ENCODE measurements at places on chromosomes 6 and 20. TPM values are rescaled to one million over a fixed set of nuclear protein-coding genes. Genes with fewer than 3 reads are reported as not detected.
A peak's percentile ranks its signal among the peaks of the same experiment; 100 is the strongest.

The SAPCD1 gene
- 2.0 TPM for total RNA-seq

The KCNK16 gene
- total RNA-seq = not detected

The C20orf202 gene
- under 0.01 TPM for total RNA-seq

The MBOAT1 gene
- total RNA-seq = 35.7 TPM

The TFAP2C gene
- total RNA-seq = not detected

The ADA gene
- 29.8 TPM for total RNA-seq

The RCAN2 gene
- total RNA-seq = 0.26 TPM

The GPSM3 gene
- 6.9 TPM for total RNA-seq

The CGAS gene
- total RNA-seq = 1.0 TPM

The TCF21 gene
- not detected for total RNA-seq

The TREML2 gene
- total RNA-seq = not detected

The RAET1G gene
- under 0.01 TPM for total RNA-seq

The BMP7 gene
- not detected for total RNA-seq

The TFAP2D gene
- not detected for total RNA-seq

The ERVFRD-1 gene
- total RNA-seq = under 0.01 TPM

The RBPJL gene
- total RNA-seq = not detected

DNA sequence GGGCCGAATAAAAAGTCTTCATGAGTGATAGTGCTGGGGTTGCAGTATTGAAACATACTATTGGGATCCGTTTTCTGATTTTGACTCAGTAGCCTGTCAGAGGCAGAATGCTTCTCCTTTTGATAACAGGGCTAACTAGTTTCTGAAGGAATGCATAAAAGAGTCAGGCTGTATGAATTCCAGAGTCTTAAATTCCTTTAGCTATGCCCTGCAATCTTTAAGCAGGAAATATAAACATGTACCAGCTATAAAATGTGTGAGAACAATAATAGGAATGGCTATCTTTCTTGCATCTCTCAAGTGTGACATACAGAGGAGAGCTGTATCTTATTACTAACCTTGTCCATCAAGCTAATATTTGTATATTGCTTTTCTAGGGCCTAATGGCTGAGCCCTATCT lies 917.1 kb downstream of the KIF16B start:
- DNase-seq = no peak

DNA sequence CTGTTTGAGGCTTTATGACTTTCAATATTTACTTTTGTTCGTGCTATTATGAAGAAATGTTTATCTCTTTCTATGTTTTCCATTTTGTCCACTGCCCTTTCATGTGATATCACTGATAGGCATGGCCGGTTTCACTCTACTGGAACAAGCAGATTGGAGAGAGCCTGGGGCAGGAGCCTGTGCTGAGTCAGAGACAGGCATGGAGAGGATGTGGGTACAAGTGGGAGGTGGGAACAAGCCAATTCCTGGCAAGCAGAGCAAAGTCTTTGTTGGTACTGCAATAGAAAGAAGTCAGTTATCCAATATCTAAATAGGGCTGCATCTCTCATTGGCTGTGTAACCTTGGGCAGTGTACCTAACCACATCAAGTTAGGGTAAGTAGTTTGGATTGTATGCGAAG lies 545.6 kb upstream of the MAP3K7 start:
- DNase-seq = no peak

DNA sequence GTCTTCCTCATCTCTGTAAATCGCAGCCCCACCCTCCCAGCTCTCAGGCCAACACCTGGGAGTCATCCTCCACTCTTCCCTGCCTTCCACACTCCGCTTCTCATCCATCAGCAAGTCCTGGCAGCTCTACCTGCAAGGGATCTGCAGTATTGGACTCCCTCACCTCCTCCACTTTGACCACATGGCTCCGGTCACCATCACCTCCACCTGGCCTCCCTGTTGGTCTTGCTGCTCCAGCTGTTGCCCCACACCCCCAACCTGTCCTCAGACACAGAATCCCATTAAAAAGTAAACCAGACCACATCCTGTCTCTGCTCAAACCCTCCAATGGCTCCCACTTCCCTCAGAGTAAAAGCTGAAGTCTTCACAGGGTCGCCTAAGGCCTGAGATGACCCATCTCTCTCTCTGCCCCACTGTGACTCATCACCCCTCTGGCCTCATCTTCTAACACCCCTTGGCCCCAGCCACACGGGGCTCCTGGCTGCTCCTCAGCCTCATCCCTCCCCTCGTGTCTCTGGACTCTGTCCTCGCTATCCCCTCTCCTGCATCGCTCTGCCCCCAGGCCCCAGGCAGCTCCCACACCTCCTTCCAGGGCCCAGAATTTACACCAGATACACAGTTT lies 185.1 kb upstream of the SULF2 start:
- no peak for DNase-seq

- DNase-seq = no peak
These were observed 67.0 kb upstream of the FOXQ1 start for GRCh38 chr6:1244941-1245340.

- peak; percentile 92 for DNase-seq
These were observed 59.7 kb upstream of the SNX9 start for GRCh38 chr6:157763129-157763903.

DNA sequence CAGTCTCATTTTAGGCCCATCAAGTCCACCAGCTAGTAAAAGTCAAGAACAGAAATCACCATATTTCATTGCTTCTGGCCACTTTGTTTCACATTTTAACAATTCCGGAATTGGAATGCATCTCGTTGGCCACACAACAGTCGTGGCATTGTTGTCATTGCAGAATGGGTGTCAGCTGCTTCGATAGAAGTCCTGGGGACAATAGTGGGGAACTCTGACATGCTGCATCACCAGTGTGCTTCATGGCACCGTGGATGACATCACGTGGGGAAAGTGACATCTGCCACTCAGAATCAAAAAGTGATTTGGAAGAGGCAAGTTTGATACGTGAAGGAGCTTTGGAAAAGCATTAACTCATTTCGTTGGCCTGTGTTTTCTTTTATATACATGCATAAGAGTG lies 43.8 kb upstream of the XRN2 start:
- no peak for DNase-seq

DNA sequence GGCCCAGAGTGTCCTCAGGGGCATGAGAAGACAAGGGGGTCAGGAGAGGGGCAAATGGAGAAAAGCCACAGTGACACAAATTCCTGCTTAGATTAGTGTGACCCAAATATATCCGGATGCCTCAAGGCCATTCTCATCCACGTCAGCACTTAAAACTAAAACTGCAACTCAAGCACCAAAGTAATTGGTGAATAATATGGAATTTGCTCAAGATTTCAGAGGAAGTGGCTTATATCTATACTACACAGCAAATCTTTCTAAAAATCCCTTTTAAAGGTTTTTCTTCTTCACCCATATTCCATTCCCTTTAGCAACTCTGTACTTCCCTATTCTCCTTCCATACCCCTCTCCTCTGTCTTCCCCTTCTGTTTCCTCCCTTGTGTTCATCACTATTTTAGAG lies 15.2 kb downstream of the DEF6 start:
- DNase-seq = no peak

DNA sequence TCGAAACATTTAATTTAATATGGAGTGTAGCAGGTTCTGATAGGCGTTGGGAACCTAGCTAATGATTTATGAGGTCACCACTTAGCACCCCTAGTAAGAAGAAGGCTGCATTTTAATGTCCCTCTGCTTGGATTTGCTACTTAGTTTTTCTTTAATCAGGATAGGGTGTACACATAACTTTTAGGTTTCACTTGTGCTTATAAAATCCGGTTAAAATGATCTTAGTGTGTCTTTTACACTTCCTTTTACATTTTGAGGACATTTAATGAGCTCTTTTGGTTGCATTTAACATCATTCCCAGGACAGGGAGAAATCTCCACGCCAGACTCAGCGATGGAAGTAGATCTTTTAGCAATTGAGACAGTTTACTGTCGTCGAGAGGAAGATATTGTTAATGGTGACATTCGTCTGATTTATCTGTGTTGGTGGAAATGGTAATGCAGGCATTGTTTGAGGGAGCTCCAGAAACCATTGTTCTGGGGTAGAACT lies 5.6 kb downstream of the TFAP2A start:
- no peak for DNase-seq

DNA sequence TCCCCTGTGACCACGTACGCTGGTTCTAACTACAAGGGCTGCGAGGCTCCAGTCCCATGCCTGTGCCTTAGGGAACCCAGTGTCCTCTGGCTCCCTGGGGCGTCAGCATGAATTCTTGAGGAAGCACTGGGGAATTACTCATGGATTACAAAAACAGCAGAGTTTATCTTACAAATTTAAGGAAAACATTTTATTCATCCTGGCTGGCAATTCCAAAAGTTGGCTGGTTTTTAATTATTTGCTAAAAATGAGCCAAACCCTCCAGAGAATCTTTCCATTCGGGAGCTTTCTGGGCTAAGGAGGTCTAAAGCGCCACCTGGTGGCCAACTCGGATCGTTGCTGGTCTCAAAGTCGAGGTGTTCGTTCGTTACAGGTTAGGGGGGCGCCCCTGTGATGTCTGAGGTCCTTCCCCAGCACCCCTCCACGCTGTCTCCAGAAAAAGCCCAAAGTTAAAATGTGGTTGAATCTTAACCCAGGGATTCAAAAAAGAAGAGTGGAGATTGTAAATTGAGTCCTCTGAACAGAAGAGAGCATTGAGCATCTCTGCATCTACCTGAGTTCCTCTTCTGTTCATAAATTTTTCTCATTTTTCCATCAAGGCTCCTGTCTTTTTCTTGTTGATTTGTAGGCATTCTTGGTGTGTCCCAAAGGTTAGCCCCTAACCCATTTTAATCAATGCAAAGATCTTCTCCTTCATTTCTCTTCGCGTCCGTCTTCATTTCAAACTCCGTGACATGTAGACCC lies 99.4 kb downstream of the BFSP1 start:
- DNase-seq = peak; percentile 49

GRCh38 chr6:105849746-105850145 lies 236.4 kb upstream of the PRDM1 start:
- no peak for DNase-seq

DNA sequence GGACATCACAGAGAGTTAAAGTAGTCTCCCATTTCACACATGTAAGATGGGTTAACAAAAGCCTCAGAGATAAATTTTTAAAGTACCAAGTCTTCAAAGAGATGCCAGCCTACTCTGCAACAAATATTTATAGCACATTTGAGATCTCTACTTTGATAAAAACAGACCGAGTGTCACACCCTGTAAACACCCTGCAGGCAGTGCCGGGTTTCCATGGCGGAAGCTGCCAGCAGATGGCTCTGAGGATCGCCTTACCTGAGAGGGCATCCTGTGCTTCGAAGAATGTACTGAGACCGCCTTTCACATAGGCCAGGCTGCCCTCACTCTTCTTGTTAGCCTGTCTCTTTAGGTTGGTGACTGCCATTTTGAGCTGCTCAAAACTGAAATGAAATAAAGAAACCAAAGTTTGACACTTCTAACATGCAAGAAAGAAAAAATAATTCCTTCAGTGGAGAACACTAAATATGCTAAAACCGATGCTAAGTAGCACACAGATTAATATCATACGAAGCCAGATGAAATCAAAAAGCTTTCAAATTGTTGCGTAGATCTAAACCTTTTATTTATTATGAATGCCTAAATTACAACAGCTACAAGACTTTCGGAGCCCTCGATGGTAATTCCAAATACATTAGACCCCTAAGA lies 39.3 kb downstream of the HUS1B start:
- no peak for DNase-seq

DNA sequence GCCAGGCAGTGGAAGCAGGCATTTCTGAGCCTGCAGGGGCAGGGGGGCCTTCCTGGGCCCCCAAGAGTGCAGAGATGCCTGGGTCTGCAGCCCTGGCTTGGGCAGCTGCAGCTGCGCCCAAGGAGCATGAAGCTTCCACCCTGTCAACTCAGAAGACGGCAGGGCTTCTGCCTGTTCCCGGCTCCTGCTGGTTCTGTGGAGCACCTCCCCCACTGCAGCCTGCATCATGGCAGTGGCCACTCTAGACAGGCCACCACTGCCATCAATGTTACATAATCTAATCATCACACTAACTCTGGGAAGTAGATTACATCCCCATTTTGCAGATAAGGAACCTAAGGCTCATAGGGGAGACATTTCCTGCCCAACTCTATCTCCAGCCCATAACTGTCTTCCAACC lies 21.1 kb upstream of the TOP1 start:
- no peak for DNase-seq

GRCh38 chr20:58705208-58705926 lies 12.8 kb downstream of the NPEPL1 start:
- DNase-seq = no peak

GRCh38 chr20:46946181-46946624 lies 51.6 kb downstream of the EYA2 start:
- DNase-seq = no peak

DNA sequence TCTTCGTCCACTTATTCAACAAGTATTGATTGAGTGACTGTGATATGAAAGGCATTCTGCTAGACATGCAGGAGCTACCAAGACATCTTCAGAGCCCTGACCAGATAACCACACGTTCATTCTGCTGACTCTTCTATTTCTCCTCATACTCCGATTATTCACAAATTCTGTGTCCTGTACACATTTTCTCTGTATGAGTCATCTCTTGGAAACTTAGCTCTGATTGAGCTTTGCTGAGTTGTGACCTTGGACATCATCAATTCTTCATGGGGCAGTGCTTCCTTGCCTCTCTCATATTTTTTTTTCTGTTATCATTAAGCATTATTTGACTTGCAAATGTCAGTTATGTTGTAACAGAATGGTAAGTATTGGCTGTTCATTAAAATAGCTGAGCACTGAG lies 351.6 kb upstream of the CNR1 start:
- DNase-seq = no peak

DNA sequence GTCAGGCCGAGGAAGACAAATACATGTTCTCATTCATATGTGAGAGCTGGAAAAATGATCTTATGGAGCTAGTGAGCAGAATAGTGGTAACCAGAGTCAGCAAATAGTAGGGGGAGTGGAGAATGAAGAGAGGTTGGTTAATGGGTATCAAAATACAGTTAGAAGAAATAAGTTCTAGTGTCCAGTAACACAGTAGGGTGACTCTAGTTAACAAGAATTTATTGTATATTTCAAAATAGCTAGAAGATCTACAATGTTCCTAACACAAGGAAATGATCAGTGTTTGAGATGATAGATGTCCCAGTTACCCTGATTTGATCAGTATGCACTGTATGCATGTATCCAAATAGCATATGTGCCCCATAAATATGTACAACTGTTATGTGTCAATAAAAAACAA lies 128.4 kb downstream of the BCKDHB start:
- no peak for DNase-seq

DNA sequence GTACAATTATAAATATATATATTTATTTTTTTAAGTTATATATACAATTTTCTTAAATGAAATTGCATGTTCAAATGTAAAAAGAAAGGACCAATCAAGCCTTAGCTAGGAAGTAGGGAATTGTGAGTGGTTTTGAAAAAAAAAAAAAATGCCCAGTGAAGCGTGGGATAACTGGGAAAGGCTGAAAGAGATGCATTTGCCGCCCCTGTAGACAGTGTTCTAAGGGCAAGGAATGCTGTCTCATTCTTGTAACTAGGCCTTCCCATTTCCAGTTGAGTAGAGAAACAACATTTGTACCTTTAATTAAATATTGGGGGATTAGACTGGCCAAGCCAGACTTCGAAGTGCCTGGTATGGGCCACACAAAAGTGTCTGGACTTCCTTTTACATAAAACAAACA lies 430.1 kb upstream of the SLC35B3 start:
- DNase-seq = no peak
